ENCODE measurements at places on chromosomes 11 and 22.

DNA sequence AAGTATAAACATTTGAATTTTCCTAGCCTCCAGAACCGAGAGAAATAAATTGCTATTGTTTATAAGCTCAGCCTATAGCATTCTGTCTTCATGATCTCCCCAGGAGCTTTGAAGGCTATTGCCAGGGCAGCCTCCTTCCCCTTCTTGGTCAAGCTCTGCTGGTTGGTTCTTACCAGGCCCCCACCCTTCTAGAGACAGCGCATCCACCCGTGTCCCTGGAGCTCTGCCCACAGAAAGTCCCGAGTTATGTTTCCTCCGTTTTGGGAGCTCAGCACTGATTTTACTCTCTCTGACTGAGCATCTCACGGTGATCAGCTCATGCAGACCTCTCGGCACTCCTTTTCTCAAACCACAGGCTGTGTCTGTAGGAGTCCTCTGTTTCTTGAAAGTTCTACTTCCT is 123.8 kb upstream of the SORL1-AS1 start:
- no peak for DNase-seq

GRCh38 chr11:67636962-67637361 is 2.6 kb downstream of the TBX10 start:
- DNase-seq, result no peak

DNA sequence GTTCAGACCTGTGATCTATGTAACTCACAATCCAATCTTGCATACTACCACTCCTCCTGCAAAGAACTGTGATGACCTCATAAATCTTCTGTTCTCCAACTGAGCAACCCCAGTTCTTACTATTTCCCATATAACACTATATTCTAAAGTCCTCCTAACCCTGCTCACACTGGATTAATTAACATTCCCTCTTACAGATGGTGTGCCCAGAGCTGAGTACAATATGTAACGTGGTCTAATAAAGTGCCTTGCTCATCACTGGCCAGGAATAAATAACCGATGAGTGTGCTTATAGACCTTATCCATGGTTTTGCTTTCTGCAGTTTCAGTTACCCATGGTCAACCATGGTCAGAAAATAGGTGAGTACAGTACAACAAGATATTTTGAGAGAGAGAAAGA is 28.6 kb downstream of the PRCP start:
- no peak for DNase-seq

- DNase-seq, result no peak
Observed at GRCh38 chr22:25352294-25352680, 132.8 kb downstream of the CRYBB2 start.

GRCh38 chr22:30210235-30210909 is 36.2 kb downstream of the LIF start:
- DNase-seq, result no peak

DNA sequence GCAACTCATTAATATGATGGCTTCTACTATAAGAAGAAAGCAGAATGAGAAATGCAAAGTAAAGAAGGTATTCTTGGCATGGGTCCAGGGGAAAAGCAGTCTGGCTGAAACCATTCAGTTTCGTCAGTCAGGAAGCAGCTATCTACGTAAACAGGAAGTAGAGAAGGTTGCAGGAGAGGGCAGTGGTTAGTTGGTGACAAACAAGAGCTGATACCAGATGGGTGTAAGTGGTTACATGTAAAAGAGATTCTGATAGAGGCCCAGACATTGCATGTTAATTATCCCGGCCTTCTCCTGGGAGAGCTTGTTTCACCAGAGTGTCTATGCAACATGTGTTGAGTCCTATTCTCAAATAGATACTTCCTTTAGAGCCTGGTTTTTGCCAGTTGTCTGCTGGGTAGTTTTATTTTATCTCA is 58.4 kb upstream of the PSMA1 start:
- no peak for DNase-seq

- DNase-seq, result no peak
Observed at GRCh38 chr11:57239348-57239747, 2.3 kb upstream of the APLNR start.

DNA sequence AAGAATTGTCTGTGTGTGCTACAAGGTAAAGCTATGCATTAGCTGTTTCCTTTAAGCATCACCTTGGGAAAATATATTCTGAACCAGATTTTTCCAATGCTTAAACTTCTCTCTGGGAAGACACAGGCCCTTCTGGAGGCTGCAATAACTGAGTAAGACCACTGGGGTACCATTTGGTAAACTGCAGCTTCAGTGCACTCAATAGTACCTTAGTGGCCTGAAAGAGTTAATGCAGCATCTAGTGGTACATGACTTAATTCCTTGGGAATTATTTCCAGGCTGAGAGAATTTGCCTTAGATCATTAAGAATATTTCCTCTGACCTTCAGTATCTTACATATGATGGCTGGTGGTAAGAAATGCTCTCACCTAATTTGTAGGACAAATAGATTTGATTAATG is 727.4 kb downstream of the DLG2 start:
- no peak for DNase-seq

GRCh38 chr11:2426826-2427521 is 17.3 kb downstream of the TRPM5 start:
- no peak for DNase-seq

GRCh38 chr11:65785319-65786007 is 1.4 kb upstream of the OVOL1 start:
- DNase-seq, result no peak

- no peak for DNase-seq
Observed at GRCh38 chr22:34283844-34284243, 363.6 kb upstream of the LARGE1 start.

- no peak for DNase-seq
Observed at GRCh38 chr11:31779374-31779791, 31.7 kb downstream of the PAX6 start.

DNA sequence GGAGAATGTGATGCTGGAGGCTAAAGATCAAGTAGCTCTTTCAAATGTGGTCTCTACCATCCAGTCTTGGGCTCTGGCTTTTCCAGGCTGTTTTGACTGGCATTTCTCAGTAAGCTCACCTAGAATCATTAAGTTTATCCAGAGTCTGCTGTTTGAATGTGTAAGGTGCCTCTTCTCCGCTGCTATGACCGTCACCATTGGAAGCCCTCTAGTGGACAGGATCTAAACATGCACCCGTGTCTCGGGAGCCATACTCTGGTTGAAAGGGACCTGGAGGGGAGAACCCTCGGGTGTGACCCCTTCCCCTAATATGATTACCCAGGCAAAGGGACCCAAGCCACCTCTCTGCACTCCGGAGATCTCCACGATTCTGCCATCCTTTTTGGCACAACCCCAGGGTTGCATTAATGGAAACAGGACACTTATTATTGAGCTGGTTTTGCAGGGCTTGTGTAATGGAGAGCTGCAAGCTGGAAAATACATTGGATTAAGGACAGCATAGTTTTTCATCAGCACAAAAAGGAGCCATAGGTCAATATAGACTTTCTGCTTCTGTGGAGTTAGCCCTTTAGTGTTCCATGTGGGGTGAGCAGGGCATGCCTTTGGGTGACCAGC is 191.0 kb upstream of the LARGE1 start:
- DNase-seq, result no peak

DNA sequence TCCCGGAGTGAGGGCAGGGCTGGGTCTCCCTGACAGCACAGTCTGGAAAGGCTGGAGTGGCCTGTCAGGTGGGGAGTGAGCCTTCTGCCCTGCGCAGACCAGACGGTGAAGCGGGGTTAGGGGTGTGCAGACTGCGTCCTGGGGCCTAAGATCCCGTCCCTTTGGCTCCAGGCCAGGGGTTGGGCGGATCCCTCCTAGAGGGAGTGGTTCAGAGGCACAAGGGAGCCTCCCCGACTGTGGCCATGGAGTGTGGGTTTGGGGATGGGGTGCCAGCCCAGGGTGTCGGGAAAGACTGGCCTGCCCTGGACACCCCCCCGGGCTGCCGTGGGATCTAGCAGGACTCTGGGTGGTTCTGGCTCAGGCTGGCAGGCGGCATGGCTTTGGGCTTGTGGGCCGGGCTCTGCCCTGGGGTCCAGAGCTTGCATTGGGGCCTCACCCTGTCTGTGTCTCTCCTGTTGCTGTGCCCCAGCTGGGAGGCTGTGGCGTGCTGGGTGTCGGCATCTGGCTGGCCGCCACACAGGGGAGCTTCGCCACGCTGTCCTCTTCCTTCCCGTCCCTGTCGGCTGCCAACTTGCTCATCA is 19.5 kb downstream of the TSPAN4 start:
- DNase-seq, result no peak

- DNase-seq, result no peak
Observed at GRCh38 chr22:41613456-41613855, 7.4 kb downstream of the DESI1 start.
